Globus pallidus (tissue), 1 donor: ENCODE measurements at places on chromosomes 11 and 22.
A peak's percentile ranks its signal among the peaks of the same experiment; 100 is the strongest.

GRCh38 chr22:32828150-32828549 lies 26.6 kb downstream of the TIMP3 start:
- DNase-seq: no peak

- peak; percentile 21 for DNase-seq
Observed at GRCh38 chr11:116114198-116114651, 610.0 kb upstream of the CADM1 start.

GRCh38 chr22:50684986-50685385 lies 12.4 kb downstream of the SHANK3 start:
- DNase-seq: no peak

DNA sequence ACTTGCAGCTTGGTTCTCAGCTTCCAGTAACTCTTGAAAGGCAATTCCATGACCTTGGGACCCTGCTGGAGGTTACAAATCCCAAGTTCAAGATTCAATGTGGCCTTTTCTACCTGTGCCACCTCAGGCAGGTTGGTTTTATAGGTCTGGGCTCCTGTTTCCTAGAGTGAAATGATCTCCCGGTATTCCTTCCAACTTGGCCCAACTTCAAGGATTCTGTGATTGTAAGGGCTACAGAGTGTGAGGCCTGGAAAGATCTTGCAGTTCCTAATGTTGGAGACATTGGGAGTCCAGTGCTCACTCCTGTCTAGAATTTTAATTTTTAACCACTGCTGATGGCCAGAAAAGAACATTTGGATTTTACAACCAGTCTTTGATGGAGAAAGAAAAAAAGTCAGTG lies 91.6 kb downstream of the LDLRAD3 start:
- no peak for DNase-seq

DNA sequence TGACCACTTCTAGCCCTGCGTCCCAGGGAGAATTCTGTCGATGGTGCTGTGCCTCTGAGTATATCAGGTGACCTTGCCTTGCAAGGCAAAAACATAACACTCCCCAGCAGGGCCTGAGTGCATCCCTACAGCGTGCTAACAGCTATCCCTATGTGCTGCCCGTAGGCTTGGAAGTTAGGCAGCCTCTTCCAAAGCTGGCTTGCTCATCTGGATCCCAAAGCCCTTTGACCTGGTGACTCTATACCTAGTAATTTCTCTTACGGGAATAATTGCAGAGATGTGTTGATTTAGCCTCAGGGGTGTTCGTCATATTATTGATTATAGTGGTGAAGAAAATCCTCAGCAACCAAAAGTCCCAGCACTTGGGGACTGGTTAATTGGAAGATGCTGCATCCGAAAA lies 32.6 kb upstream of the CRYBB3 start:
- no peak for DNase-seq

GRCh38 chr11:126790550-126791081 lies 210.0 kb downstream of the KIRREL3 start:
- DNase-seq: peak; percentile 86

DNA sequence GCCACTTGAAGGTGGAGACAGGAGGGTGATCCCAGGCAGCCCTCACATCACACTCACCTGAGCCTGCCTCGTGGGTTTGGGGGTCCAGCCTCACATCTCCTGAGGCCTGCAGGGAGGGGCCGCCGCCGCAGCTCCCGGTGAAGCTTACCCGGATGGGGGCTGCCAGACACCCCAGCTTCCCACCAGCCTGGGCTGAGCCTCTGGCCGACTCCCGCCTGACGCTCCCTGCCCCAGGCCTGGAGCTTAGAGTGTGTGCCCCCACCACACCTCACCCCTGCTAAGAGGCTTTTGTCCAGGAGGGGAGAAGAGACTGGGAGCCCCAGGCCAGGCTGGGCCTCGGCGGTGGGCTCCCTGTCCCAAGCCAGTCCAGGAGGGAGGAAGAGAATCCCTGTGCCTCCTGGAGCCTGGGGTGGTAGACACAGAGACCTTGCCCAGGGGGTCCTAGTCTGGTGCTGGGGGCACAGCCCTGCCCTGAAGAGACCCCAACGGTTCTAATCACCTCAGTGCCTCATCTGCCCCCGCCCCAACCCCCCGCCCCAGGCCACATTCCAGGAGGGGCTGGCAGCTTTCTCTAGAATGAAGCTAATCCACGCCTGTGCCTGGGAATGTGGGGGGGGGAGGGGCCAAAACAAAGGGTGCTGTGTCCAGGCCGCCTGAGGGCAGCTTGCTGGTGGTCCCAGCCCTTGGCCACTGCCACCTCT lies at the start of gene SLC16A8:
SLC16A8 (minus strand) TSS at position 254 of the 701 bp plus-strand sequence. CDS start 1,311 bp downstream, outside the sequence.
- no peak for DNase-seq

DNA sequence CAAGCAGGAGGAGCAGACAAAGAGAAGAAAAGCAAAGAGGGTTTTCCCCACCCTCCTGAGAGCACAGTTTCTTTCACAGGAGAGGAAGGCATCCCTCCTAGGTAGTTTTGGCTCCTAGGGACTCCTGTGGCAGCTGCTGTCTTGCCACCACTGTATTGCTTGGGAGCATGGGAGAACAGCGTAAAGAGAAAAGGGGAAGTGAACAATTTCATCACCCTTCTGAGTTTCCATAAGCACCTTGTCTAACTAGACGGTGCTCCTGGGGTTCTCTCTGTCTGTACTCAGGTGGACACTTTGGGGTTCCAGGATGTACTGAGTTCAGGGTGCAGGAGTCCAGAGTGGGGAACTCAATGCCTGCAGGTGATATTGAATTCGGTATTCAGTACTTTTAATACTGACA lies 1430.5 kb downstream of the TBC1D22A start:
- DNase-seq: no peak

DNA sequence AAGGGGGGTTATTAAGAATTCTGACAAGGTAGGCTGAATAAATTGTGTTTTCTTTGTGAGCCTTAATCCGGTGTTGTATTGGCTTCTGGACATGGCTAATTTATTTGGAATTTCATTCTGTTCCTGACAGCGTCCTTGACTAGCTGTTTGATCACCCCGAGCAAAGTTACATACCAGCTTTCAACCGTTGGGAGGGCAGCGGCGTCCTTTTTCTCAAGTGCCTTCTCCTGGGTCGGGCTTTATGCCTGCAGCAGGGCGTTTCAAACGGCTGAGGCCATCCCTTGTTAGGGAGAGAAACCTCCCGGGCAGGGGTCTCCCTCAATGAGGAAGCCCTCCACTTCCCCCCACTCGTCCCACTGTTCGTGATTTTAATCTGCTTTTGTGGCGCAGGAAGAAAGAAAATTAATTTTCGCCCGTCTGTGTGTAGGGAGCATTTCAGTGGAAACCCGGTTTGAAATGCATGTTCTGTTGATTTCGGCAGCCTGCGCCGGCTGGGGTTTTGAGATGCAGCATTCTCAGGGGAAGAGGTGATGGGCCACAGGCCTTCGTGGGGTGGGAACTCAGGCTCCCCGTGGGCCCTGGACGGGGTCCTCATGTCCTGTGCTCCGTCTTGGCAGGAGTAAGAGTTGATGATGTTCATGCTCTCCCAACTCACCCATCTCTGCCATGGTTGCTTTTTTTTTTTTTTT lies 2.9 kb upstream of the SMIM38 start:
- no peak for DNase-seq

DNA sequence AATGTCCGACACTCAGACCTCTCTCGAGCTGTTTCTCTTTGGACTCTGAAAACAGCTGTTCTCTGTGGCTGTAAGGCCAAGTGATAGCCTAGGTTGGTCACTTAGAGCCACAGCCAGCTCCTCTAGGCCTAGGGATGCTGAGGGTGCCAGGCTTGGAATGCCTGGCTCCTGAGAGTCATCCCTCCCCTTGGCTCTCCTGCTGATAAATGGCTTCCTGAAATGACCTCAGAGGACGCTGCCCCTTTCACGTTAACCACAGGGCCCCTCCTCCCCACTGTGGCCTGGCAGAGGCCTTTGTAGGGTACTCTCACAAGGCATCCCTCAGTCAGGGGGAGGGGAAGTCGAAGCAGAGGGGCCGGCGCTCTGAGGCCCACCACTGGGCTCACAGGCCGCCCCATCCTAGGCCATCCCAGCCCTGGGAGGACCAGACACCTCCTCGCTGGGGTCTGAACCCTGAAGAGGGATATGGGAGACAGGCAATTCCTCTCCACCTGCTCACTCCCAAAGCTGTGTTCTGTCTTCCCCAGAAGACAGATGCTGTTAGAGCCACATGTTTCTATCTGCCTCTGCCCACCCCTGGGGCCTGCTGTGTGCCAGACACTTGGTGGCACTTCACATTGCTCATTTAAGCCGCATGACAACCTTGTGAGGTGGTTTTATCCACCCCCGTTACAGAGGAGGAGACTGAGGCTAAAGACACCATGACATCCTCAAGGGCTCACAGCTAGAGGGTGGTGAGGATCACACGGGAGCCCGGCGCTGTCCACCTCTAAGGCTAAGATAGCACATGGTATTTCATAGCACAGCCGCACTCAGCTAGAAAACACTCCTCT lies 50.9 kb downstream of the ARFGAP3 start:
- DNase-seq: no peak

GRCh38 chr11:26839911-26840698 lies 118.2 kb upstream of the SLC5A12 start:
- no peak for DNase-seq

DNA sequence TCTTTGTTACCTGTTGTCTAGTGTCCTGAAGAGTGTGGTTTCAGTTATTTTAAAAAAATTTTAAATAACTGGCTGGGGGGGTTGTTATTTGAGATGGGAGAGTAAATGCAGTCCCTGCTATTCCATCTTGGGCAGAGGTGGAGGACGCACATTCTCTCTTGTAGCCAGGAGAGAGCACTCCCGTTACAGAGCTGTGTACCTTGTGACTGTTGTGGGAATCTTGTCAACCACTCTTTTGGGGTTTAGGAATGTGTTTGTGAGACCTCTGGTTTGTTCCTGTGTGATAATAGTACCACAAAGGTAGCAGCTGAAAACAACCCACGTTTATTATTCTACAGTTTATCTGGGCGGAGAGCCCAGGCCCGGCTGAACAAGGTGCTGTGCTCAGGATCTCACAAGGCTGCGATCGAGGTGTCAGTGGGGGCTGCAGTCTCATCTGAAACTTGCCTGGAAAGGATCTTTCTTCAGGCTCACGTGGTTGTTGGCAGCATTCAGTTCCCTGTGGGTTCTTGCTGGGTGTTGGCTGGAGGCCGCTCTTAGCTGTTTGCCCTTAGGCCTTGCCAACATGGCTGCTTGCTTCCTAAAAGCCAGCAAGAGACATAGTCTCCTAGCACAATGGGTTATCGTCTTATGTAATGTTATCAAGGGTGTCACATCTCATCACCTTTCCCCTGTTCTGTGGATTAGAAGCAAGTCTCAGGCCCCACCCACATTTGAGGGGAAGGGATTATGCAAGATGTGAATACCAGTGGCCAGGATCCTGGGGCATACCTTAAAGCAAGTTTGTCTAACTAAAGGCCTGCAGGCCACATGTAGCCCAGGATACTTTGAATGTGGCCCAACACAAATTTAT lies 20.6 kb downstream of the IGHMBP2 start:
- no peak for DNase-seq

DNA sequence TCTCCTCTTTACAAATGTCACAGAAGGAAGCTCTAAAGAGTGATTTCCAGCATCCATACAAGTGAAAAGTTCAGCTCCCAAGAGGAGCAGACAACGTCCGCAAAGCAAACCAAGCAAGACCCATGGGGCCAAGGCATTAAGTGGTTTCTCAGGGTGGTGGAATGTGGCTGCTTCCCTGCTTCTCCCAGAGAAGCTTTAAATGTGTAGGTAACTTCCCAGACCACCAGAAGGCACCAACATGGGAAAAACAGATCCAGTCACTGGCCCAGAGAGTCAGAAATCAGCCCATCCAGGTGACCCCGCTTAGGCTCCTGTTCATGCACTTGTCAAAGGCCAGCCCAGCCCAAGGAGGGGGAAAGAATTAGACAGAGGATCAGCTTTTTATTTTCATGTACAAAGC lies 13.3 kb upstream of the PHF21A start:
- no peak for DNase-seq

DNA sequence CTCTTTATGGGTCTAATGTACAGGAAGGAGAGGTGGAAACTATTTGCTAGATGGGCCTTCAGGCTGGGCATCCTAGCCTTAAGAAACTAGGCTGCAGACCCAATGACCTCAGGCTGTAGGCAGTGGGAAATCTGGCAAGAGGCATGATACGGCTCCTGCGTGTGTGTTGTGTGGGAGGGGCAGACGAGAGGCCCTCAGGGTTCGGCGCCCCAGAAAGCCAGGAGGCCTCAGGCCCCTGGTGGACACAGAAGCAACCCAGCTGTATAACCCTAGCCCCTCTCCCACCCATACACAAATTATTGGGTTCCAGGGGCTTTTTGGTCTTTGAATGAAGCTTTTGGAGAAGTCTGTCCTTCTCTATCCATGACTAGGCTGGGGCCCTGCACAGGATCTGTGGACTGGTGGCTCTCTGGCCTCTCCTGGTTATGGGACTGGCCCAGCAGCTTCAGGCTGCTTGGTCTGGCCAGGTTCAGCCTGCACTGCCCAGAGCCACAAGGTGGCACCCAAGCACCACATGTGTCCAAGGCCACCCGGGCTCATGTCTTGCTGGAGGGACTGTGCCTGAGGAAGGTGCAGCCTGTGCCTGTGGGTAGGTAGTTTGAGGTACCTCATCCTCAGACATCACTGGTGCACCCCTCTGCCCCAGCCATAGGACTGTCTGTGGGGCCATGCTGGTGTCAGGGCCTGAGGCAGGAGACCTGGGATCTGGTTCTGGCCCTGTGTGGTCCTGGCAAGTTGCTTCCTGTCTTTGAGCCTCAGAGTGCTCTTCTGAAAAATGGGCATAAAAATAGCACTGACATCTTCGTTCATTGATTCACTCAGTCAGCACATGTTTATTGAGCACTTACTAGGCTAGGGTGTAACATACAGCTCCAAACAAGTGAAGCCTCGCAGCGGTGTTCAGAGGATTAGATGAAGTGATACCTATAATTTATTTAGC lies 87.5 kb downstream of the RRM1 start:
- no peak for DNase-seq

- no peak for DNase-seq
Observed at GRCh38 chr22:45192701-45193187, 29.0 kb downstream of the NUP50 start.

GRCh38 chr11:100808904-100809491 lies 121.9 kb downstream of the ARHGAP42 start:
- no peak for DNase-seq

- DNase-seq: no peak
Observed at GRCh38 chr11:130124096-130124495, 35.5 kb upstream of the ST14 start.
